ENCODE measurements at places on chromosomes 1 and 21.

DNA sequence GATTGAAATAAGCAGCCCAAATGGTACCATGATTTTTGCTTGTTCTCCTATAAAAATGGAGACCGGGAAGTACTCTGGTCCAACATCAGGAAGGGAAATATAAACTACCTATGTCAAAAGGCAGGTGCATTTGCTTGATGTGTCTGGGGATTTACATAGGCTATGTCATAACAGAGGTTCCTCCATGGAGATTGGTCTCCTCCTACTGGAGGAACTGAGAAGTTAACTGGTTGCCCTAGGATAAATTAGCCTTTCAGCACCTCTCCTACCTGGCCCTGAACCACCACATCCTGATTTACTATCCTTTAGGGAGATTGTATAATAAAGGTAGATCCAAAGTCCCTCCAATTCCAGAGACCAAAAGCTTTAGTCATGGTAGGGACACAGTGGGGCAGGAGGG is 1109.3 kb upstream of the B3GALT2 start:
- no peak for DNase-seq

DNA sequence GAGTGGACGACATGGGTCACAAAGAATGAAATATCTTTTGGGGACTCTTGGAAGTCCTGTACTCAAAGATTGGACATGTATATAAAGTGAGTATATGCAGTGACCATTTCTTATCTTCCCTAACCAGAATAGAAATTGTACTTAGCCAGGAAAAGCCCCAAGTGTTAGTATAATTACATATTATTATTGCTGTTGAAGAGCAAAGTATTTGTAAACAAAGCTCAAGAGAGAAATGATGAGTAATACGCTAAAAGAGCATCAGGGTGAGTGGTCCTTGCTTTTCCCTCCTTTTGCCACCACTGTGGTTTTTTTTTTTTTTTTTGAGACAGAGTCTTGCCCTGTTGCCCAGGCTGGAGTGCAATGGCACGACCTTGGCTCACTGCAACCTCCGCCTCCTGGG is 6.4 kb upstream of the CGN start:
- no peak for DNase-seq

GRCh38 chr1:221699577-221699976 is 42.3 kb downstream of the DUSP10 start:
- no peak for DNase-seq

DNA sequence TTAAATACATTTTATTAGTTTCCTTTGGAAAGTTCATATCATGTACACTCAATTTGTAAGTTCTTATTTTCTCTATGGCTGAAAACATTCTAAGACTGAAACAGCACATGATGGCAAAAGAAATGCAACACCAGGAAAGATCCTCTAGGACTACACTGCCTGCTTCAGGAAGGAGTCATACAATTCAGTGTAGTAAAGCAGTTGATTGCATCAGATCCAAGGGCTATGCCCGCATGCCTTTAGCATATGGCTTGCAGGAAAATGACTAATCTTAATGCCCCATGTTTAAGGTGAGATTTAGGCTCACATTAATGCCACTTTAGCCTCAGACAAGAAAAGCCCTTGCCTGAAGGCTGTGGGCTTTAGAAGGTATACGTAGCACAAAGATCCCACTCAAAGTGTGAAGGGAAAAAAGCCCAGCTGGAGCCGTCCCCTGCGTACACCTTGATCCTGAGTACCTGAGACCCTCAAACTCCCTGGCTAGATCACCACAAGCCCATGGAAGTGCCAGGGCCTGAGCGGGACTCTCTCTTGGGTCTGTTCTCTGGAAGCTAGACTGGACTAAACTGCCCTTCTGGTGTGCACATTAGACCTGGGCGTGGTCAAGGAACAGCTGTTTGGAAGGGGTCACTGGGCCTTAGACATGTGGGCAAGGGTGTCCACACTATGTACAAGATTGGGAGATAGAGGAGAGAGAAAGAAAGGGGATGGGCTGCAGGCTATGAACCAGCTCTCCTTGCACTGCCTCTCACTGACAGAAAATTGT is 52.9 kb downstream of the ESRRG start:
- no peak for DNase-seq

DNA sequence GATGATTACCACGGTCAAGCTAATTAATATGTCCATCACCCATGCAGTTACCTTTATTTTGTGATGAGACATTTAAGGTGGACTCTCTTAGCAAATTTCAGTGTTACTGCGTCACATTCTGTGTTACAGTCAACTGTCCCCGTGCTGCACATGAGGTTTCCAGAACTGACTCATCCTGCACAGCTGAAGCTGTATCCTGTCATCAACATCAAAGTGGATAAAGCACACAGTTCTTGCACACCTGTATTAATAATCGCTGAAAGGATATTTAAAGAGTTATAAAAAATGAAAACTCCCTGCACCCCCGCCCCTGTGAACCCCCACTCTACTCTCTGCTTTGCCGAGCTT is 3.4 kb upstream of the KRTAP10-5 start:
- no peak for DNase-seq

GRCh38 chr21:46171996-46172862 is 12.0 kb downstream of the SPATC1L start:
- DNase-seq, result no peak

DNA sequence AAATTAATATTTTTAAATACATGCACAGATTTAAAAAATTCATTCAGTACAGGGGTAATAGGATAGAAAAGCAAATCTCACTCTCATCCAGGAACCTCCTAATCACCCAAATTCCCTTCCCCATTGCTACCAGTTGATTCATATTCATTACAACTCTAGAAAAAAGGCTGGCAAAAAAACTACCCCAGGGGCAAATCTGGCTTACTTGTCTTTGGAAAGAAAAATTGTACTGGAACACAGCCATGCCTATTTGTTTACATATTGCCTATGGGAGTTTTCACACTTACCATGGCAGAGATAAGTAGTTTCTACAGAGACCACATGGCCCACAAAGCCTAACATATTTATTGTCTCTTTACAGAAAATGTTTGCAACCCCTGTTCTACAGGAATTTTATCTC is 8.9 kb upstream of the RBM34 start:
- no peak for DNase-seq

DNA sequence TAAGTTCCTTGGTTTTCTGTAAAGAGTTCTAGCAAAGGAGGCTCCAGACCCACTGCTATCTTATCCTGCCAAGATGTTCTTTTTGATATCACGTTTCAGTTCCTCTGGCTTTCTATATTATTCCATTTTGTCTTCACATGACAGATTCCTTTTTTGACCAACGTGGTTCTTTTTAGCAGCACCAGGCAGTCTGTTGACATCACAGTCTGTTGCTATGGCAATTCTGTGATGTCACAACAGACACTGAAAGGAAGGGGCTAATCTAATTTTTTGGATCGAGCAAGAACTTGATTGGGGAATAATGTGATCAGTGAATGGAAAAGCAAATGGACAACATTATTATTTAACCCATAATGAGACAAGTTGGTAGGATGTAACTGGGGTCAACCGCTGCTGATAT is 64.5 kb upstream of the GOLT1A start:
- DNase-seq, result no peak

DNA sequence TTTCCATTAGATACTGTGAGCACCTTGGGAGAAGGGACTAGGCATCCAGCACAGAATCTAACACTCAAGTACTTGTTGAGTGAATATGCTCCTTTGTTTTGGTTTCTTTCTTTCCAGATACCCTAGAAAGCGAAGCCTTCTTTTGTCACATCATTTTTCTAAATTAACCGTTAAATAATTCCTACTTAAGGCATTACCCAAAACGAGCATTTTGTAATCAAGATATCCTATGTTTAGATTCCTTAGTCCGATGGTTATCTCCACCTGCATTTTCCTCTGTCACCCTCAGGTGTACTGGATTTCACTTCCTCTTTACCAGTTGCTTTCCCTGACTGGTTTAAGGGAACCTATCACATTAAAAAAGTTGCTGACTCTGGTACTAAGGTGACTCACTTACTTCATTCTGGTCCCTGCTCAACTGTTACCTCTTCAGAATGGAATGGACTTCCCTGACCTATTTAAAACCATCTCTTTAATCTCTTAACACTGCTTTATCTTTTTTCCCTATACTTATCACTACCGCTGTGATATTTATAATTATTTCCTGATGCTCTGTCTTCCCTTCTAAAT is 3.2 kb downstream of the B3GALNT2 start:
- DNase-seq, result no peak

- no peak for DNase-seq
These were observed 19.1 kb downstream of the AJAP1 start for GRCh38 chr1:4673494-4673893.

DNA sequence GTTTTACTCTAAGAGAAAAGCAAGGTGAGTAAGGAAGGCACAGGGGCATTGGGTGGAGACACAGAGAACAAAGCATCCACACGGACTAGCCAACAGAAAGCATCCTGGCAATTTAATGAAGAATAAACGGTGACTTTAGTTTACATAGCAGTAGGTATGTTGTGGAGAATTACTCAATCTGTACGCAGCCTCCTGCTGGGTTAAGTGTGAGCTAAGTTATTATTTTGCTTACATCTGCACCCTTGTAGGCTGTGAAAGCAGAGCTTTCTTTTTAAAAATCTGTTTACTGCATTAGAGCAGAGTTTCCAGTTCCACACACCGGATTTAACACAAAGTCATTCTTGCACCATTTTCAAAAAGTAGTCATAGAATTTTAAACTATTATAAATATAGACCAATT is 144.5 kb downstream of the AKT3 start:
- DNase-seq, result no peak

- DNase-seq, result no peak
These were observed 65.0 kb downstream of the WDR64 start for GRCh38 chr1:241716915-241717656.

DNA sequence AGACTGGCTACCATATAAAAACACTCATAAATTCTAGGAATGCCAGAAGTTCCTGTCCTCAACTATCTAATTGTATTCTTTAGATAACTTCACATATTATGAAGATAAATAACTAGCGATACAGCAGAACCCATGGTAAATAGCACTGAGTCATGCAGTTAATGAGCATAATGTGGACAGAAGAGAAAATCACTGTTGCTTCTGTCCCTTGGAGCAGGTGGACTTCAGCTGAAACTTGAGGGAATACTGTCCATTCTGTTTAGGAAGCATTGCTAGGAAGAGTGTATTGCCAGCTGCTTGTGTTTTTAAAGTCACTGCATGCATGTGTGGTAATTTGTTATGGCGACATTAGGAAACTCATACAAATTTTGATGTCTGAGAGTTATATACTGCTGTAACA is 854.4 kb downstream of the LTN1 start:
- DNase-seq, result no peak

DNA sequence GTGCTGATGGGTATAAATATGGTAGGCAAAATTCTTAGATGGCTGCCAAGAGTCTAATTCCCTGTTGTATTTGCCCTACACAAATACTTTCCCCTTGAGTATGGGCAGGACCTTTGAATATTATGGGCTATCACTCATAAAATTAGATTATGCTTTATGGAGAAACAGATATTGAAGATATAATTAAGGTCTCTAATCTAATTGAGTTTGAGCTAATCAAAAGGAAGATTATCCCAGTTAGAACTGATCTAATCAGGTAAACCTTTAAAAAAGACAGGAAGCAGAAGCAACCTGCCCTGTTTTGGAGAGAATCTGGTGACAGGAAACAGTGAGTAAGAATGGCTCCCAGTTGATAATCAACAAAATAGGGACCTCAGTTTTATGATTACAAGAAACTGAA is 609.0 kb upstream of the PRMT6 start:
- DNase-seq, result no peak

- DNase-seq, result no peak
These were observed 4.9 kb upstream of the MAPKAPK2 start for GRCh38 chr1:206679738-206680211.

GRCh38 chr1:65980237-65980636 is 187.5 kb downstream of the PDE4B start:
- DNase-seq, result no peak

- DNase-seq, result no peak
These were observed 20.9 kb downstream of the PTPRU start for GRCh38 chr1:29256979-29257804.

DNA sequence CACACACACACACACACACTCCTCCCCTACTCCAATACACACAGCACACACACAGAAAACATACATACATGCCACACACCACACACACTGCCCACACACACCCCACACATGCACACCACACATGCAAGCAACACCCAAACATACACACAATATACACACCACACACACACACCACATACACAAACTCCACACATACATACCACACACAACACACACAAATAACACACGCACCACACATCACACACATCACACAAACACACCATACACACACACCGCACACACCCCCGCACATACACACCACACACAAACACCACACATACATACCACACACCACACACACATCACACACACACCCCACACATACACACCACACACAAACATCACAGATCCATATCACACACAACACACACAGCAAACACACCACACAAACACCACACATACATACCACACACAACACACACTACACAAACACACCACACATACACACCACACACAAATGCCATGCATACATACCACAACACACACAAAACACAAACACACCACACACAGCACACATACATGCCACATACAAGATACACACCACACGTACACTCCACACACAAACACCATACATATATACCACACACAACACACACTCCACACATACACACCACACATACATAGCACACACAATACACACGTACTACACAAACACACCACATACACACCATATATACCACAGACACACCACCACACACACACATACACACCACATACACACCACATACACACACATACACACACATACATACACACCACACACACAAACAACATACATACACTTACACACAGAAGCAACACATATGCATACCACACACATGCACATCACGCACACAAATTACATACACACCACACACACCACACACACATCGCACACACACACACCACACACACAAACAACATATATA is 932 bp upstream of the RAB7B start:
- DNase-seq, result no peak

DNA sequence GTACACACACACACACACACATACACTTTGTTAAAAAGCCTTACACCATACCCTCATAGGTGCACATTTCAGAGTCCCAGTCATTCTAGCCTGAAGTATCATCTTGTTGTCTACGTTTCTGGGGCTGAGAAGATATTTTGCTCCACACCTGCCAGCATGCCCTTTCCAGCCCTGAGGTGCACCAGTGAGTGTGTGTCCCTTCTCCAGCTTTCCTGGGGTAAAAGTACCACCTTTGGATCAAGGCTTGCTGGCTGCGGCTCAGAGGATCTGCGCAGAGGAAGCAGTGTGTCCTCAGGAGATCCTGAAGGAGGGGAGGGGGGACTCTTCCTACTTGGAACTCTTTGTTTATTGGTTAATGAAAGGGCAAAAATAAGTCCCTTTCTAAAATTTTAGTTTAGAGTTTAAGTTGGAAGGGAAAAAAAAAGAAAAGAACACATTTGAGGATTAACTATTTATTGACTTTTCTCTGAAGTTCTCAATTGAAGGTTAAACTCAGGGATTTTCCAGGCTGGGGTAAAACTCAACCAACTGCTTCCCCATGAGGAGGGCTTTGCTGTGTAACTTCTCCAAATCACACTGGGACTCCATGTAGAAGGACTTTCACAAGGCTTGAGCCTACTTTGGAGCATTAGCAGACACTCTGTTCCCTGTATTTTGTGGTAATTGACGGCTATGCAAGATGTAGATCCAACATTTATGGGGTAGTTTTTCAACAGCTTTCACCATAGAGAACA is 200.3 kb upstream of the SGIP1 start:
- no peak for DNase-seq

GRCh38 chr21:38577887-38578286 is 79.6 kb upstream of the ERG start:
- DNase-seq, result no peak

- DNase-seq, result no peak
These were observed 292.1 kb downstream of the SETD4 start for GRCh38 chr21:35768187-35768586.

Data from amygdala (tissue), 56 donors.